NCI-H1105 treated with DMSO at 0.1 percent for 48 hours (cell line): ENCODE measurements at places on chromosomes 16 and 17.

- no peak for DNase-seq
These were observed 16.8 kb upstream of the DRG2 start for GRCh38 chr17:18070861-18071340.

DNA sequence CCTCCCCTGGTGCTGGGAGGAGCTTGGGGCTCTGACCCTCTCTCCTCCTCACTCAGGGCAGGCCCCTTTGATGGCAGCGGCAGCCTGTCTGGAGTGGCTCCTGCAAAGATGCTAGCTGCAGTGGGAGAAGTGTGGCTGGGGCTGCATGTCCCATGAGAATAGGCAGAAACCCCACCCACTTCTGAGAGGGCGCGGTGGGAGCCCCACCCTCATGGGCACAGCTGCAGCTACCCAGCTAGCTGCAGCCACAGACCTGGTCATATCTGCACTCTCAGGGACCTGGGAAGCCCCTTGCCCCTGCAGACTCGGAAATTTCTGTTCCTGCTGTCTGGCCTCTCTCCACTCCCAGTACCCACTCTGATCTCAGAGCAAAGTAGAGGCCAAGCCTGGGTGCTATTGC lies 72.2 kb upstream of the BRD7 start:
- DNase-seq, result no peak

- DNase-seq, result no peak
These were observed 9.4 kb upstream of the CDR2 start for GRCh38 chr16:22383827-22384226.

DNA sequence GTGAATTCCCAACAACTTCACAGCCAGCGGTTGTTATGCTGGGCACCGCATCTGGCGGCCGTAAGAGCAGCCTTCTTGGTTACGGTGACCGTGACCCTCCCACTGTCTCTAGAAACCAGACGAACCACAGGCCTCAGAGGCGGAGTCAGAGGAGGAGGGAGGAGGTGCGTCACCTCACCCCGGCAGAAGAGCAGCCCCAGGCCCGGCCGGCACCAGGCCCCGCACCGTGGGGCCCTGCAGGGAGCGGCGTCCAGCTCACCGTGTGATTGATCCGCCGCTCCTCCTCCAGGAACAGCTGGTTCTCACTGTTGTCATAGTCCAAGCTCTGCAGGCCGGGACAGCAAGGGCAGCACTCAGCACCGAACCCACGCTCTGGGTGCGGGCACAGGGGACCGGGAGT lies 13.7 kb downstream of the CLCN7 start:
- no peak for DNase-seq

- peak; percentile 28 for DNase-seq
These were observed 85.5 kb downstream of the SSH2 start for GRCh38 chr17:29844339-29845048.

GRCh38 chr17:75996665-75997590 lies 3.7 kb upstream of the CDK3 start:
- DNase-seq, result no peak

- no peak for DNase-seq
These were observed 270.7 kb downstream of the NTN1 start for GRCh38 chr17:9291912-9292560.

- DNase-seq, result no peak
These were observed 152.0 kb upstream of the DNAH9 start for GRCh38 chr17:11446316-11446715.

- no peak for DNase-seq
These were observed 4.1 kb downstream of the NETO2 start for GRCh38 chr16:47139561-47140185.
